ENCODE measurements at places on chromosomes 5 and 9.
A peak's percentile ranks its signal among the peaks of the same experiment; 100 is the strongest.

DNA sequence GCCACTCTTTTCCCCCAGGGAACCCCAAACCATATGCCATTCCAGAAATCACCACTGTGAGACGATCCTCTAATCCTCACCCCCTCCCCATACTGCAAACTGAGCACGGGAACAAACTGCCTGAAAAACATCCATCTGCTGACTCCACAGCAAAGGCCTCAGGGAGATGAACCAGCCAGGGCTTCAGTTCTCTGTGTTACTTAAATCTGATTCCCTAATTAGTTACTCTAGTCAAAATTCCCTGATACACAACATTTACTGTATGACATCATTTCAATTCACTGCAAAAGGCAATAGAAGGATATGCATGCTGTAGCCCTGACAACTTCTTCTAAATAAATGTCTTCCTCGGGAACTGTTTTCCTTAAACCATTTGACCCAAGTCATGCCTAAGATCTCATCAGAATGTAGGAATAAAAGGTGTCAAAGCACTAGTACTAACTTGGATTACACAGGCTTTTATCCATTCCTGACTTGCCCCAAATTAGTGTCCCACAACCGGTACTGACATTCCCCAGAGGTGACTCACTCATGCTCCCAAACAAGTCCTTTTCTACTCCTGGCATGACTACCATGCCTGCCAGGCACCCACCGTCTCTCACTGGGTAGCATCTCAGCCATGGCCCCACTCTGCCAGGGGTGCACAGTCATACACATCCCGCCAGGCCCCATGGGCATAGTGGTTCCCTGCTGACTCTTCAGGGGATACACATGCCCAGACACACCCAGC lies 35.0 kb downstream of the MTX3 start:
- DNase-seq: peak; percentile 83

- DNase-seq: no peak
Observed at GRCh38 chr9:83036043-83036442, 26.9 kb downstream of the RASEF start.

DNA sequence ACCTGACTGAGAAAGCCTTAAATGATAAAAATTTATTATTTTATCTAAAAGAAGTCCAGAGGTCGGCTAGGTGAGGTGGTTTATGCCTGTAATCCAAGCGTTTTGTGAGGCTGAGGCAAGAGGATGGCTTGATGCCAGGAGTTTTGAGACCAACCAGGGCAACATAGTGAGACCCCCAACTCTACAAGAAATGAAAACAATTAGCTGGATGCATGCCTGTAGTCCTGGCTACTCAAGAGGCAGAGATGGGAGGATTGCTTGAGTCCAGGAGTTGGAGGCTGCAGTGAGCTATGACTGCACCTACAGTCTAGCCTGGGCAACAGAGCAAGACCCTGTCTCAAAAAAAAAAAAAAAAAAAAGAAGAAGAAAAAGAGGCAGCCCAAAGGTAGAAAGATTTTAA lies 179.9 kb upstream of the KIF2A start:
- no peak for DNase-seq

GRCh38 chr9:17402309-17402708 lies 176.6 kb upstream of the SH3GL2 start:
- DNase-seq: peak; percentile 41

- no peak for DNase-seq
Observed at GRCh38 chr5:6781716-6782115, 68.5 kb downstream of the TENT4A start.

- DNase-seq: no peak
Observed at GRCh38 chr9:33295571-33295970, 5.3 kb downstream of the NFX1 start.

DNA sequence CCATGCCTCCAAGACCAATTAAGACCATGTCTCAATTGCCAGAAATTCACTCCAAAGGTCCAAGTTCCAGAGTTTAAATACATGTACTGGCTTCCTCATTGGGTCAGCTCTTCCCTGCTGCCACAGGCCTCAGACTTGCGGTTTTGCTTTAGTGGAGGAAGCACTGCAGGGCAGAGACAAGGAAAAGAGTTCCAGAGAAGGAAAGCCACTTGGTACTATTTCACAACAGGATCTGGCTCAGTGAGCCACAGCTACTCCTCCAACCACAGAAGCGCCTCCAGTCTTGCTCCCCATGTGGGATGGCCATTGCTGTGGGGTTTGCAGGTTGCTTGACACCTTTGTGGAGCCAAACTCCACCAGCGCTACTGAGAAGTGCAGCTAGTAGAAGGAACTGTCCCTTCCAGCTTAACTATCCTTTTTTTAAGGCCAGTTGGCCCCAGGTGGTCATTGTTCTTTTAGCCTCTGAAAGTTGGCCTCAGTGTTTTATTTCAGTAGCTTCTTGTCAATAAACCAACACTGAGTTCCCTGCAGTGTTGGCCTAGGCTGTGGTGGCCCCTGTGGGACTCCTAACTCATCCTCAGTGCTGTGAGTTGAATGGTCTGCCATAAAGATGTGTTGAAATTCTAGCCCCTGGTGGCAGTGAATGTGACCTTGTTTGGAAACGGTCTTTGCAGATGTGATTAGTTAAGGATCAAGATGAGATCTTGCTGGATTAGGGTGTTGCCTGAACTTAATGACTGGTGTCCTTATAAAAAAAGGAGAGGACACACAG lies 93.7 kb upstream of the DAP start:
- no peak for DNase-seq

DNA sequence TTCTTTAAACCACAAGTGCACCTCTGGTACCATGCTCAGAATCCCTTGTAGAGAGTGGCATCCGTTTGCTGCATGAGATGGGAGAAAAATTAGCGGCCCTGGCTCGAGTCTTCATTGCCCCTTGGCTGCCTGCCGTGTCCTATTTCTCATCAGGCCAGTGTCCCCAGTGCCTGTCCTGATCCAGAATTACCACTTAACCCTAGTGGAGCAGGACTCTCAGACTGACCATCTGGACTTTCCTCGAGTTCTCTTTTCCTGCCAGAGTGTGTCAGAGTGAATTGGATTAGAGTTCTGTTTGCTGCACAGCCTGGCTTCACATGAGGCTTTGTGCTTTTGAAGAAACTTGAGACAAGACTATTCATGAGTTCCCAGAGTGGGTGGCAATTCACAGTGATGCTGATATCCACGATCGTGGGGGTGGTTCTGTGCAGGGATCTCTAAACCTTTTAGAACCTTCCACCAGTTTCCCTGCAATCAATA lies 92.6 kb downstream of the C9orf152 start:
- DNase-seq: no peak

DNA sequence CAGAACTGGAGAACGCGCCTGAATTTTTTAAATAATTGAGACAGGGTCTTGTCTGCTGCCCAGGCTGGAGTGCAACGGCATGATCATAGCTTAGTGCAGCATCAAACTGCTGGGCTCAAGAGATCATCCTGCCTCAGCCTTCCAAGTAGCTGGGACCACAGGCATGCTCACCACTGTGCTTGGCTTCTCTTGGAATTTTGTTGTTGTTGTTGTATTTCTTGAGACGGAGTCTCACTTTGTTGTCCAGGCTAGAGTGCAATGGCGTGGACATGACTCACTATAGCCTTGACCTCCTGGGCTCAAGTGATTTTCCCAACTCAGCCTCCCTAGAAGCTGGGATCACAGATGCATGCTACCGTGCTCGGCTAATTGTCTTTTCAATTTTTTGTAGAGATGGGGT lies 58.4 kb upstream of the DAB2IP start:
- no peak for DNase-seq

- no peak for DNase-seq
Observed at GRCh38 chr5:44770780-44771717, 37.7 kb upstream of the MRPS30 start.

DNA sequence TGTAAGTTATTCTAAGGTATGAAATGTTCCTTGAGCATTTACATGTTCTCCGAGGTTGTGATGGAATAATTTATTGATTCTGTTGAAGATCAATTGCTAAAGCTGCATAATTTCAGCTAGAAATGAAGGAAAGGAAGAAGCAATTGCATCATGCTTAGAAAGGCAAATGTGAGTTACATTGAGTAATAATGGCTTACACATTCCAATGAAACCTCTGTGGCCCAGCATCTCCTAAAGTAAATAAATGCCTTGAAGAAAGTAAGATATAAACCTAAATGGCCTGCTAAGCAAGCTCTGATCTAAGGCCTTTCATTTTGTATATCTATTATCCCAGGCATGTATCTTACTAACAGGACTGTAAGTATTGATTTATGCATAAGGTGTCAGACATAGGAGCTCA lies 677.3 kb upstream of the RGMB start:
- DNase-seq: no peak

DNA sequence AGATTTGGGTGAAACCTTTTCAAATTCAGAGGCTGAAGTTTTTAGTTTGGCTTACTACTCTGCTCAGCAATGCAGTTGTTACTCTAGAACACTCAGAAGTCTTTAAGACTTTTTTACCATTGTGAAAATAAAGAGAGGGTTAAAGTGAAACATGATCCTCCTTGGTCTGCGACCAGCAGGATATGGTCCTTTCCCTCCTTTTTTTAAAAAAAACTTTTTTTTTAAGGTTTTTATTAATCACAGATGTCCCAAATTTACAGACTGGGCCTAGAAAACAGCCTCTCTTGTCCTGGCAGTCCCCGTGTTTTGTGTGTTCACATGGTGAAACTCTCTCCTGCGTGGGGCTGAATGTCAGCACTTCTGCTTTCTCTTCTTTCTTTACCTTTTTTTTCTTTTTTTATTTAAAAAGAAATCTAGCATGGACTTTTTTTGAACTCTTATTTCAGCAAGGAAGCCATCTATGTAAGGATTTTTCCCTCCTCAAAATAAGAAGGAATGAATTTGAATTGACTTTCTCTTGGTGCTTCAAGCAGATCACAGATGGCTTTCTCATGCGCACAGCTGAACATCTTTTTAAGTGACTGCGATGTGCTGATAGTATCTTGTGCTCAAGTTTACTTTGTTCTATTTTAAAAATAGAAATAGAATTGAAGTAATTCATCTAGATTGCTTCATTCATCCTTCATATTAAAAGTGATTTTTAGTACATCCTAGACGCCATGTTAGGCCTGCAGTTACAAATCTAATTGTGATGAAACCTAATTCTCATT lies 128.7 kb upstream of the OTULINL start:
- DNase-seq: no peak

- no peak for DNase-seq
Observed at GRCh38 chr5:74543162-74543995, 97.1 kb downstream of the ENC1 start.

- DNase-seq: no peak
Observed at GRCh38 chr5:65539827-65540226, 23.1 kb downstream of the CENPK start.

DNA sequence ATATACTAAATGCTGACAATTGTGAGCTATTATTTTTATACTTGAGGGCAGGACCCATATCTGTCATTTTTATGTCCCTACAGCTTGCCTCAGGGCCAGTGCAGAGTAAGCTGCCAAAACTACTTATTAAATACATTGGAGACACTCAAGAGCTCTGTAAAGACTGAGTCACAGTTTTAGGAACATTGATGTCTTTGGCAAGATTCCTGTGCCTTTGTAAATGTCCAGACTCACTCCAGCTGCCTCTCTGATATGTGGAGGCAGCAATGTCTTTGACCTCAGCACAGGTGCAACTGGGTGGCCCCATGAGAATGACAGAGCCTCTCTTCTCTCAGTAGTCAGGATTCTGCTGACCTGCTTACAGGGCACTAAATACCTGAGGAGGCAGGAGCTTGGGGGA lies 363.2 kb downstream of the OSTF1 start:
- DNase-seq: no peak

DNA sequence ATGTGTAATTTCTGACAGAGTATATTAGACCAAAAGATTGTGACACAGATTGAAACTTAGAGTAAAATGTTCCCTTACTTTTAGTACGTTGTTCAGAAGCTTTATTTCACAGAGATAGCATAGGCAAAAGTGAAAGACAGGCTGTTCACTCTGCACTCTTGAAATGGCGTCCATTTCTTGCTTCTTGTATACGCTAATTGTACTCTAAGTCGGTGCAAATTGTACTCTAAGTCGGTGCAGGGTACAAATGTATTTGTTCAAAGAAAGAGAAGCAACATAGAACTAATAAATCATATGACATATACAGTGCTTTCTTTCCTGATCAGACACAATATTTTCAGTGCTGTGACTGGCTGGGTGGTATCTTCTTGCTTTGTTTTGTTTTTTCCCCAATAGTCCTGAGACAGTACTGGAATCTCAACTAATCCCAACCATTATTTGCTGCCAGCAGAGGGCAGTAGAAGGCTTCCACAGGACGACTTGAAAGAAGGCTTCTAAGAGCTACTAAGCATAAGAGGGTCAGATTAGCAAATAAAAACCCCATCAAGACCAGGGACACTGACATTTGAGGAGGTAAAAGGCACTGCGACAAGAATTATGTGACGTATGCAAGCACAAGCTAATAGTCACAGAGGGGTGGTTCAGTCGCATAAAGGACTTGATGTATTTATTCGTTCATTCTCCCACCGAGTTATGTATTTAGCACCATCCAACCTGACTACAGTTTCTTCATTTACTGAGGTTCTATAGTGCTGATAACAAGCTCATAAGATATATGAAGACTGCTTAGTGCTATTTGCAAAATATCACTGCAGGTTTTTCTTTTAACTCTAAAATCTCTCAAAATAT lies 831.8 kb downstream of the TAF11L14 start:
- peak; percentile 26 for DNase-seq

DNA sequence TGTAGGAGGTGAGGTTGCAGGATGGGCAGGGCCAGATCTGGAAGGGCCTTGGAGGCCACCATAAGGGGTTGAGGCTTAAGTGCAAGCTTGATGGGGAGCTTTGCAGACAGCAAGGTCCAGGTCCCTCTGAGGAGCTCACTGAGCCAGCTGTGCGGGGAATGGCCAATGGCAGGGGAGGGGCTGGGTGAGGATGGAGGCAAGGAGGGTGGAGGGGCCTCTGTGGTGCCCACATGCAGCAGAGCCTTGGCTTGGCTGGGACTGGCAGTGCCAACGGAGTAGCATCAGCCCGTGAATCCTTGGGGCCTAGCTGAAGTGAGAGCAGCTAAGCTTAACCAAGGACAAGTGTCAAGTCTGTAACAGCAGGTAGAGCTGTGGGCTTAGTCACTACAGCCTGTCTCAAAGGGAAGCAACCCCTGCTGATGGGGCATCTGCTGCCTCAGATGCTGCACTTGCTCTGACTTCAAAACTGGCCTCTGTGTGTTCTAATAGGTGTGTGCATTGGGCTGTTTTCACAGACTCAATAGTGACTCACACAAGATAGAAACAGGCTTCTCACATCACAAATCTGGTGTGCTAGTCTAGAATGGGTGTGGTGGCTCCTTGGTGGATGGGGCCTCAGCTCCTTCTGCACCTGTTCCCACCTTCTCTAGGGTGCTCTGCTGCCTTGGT lies 16.3 kb downstream of the GALNT12 start:
- no peak for DNase-seq

- no peak for DNase-seq
Observed at GRCh38 chr9:95741631-95742030, 133.9 kb upstream of the ERCC6L2 start.

GRCh38 chr9:98471185-98471584 lies 215.7 kb upstream of the TBC1D2 start:
- DNase-seq: no peak

DNA sequence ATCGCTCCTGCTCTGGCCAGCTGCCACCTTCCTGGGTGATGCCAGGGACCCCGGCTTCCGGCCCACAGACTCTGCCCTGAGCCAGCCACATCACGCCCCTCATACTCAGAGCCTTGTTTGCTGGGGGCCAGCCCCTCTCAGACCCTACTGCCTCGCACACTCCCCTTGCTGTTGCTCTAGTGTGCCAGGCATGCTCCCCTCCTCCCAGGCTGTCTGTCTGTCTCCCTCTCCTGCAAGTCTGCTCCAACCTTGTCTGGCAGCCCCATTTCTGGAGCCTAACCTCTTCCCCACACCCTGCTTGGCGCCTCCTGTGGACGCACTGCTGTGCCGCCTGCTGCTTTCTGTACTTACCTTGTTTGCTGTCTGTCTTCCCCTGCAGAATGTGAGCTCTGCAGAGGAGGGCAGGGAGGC lies 184.7 kb downstream of the HSPA4 start:
- no peak for DNase-seq
